ENCODE measurements at places on chromosomes 7 and 10.

GRCh38 chr7:141389140-141389796 is 161.9 kb upstream of the AGK start:
- DNase-seq = no peak

GRCh38 chr10:73413108-73413527 is 740 bp downstream of the ANXA7 start:
- no peak for DNase-seq

- DNase-seq = no peak
Measured at GRCh38 chr7:114112806-114113205, 194.0 kb upstream of the PPP1R3A start.

DNA sequence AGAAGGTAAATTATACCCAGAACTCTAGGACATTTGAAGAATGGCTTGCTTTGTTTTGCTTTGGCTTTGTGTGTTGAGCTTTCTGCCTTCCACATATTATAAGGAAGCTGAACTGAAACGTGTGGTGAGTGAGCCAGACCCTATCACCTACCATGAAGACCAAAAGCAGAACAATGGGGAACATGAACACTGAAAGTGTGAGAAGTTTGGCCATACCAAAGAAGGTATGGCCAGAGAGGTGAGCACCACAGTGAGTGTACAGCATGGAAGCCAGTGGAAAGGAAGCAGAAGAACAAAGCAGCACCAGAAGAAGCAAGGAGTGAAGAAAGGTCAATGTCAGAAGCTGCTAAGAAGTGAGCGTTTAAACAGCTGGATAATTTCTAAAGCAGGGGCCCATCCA is 59.7 kb upstream of the CCDC71L start:
- DNase-seq = no peak

DNA sequence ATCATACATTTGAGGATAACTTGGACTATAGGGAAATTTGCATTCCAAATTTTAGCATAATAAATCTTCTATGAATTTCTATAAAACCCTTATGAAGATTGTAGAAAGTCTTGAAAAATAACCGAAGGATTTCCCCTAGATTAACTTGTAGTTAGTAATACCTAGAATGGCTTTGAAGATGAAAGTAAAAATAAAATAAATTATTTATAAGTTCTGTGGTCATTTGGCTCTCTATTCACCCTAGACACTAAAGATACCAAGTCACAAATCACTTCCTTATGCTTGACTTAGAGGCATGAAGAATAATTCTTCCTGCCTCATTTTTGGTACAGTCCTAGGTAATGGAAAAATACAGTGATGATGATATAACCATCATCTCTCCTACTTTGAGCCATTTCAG is 79.3 kb downstream of the CSTF2T start:
- DNase-seq = no peak

- DNase-seq = no peak
Measured at GRCh38 chr7:55786901-55787300, 75.7 kb downstream of the SEPTIN14 start.

DNA sequence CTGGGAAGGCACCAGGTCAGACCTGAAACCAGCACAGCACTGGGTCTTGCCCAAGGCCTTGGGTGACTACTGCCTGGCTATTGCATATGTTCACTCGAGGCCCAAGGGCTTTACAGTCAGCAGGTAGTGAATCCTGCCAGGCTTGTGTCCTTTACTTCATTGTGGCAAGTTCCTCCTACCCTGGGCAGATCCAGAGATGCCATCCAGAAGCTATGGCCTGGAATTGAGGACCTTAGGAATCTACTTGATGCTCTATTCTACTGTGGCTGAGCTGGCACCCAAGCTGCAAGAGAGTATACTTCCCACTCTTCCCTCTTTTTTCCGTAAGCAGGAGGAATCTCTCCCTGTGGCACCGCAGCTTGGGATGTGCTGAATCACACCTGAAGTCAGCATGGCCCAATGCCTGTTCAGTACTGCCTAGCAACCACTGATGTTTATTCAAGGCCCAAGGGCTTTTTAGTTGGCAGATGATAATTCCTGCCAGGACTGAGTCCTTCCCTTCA is 246.7 kb upstream of the CTBP2 start:
- no peak for DNase-seq

GRCh38 chr10:17910125-17910789 is 41.5 kb upstream of the SLC39A12 start:
- no peak for DNase-seq

DNA sequence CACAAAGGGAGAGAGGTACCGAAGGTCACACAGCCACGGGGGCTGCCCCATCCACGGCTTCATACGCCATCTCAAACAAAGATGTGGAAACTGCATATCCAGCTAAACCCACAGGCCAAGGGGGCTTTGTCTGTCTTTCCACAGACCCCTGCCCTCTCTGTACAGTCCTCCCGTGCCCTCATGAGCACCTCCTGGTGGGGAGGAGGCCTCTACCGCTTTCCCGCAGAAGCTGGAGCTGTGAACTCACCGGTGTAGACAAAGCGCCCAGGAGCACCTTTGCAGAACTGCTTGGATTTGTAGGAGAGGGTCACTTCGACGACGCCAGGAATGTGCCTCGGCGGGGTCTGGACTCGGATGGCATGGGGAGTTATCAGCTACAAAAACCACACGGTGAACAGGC is 97.2 kb downstream of the EBF3 start:
- no peak for DNase-seq

GRCh38 chr7:38704041-38704547 is 72.9 kb upstream of the AMPH start:
- no peak for DNase-seq

DNA sequence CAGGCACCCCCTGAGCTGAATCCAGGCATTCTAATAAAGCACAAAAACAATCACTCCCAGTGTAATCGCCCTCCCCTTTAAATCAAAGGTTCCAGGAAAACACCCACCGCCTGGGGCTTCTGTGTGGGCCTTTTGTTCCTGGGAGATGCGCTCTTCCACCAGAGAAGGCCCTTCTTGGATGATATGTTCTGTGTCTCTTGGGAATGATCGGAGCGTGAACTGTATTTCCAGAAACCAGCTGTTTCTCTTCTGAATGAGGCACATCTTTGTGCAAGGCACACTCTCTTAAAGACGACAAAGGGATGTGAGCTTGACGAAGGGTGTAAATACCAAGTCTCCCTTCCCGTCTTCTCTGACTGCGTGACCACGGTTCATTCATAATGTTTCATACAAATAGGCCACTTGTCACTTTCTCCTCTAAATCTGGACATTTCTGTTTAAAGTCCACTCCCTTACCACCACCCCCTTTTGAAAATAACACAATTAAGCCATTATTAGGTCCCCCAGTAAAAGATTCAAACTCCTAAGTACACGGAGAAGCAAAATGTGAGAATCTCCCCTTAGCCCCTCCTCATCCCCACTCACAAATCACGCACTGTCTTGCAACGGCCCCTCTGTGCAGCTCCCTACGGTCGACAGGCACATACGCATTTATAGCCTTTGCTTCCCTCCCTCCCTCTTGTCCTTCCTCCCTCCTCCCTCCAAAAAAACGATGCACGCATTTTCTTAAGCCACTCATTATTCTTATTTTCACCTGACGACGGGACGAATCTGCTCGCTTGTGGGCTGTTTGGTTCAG is 45.6 kb upstream of the ENO4 start:
- DNase-seq = no peak

GRCh38 chr7:109549471-109550193 is 980.0 kb downstream of the DNAJB9 start:
- no peak for DNase-seq

- no peak for DNase-seq
Measured at GRCh38 chr7:24025094-24025493, 258.9 kb upstream of the NPY start.

DNA sequence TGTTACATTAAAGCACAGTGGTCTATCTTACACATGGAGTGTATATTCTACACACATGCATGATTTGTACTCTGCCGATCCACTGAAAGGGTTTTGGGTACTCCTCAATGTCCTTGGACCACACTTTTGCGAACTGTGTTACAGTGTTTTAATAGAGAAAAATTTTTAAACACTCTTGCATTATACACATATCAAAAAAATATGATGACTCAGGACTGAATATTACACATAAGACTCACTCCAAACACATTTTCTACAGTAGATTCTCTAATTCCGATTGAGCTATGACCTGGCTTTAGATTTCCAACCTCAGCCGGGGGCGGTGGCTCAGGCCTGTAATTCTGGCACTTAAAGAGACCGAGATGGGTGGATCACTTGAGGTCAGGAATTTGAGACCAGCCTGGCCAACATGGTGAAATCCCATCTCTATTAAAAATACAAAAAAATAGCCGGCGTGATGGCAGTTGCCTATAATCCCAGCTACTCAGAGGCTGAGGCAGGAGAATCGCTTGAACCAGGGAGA is 222.4 kb downstream of the CACNA2D1 start:
- no peak for DNase-seq

- DNase-seq = peak; percentile 68
Measured at GRCh38 chr10:110425684-110426293, 71.9 kb upstream of the DUSP5 start.

GRCh38 chr7:109109558-109109957 is 539.9 kb downstream of the DNAJB9 start:
- no peak for DNase-seq

- DNase-seq = no peak
Measured at GRCh38 chr7:104156842-104157277, 51.0 kb downstream of the ORC5 start.

Measured in stimulated activated CD4-positive, alpha-beta T cell treated with anti-CD3 and anti-CD28 coated beads, Interleukin-2, amount 100 ng/mL, for 24 hours (primary cell).